ENCODE measurements at places on chromosomes 2 and 18.

DNA sequence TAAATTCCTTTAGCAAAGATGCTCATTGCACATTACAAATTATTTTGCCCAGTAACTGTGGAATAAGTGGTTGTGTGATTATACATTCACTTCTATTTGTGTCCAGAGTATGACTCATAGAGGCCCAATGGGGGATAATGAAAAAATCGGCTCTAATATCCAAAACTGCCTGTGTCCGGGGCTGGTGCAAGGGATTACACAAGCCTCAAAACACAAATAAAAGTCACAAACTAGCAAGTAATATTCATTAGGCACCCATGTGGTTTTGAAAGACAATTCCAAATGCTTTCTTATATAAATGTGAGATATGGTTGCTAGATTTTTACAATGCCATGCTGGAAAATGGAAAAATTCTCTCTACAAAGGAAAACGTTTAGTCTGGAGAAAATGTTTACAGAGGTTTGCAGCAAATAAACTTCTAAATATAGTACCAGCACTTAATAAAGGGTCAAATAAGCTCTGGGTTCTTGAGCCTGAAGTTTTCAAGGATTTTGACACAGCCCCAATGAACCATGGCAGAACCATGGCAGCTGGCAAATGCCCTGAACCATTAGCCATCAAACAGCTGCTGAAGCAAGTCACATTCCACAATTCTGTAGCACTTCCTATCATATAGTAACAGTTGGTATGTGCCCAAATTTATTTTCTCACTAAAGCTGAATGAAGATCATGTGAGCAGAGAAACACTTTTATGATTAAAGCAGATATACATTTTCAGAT is 40.5 kb downstream of the IRS1 start:
- peak; percentile 41 for DNase-seq

DNA sequence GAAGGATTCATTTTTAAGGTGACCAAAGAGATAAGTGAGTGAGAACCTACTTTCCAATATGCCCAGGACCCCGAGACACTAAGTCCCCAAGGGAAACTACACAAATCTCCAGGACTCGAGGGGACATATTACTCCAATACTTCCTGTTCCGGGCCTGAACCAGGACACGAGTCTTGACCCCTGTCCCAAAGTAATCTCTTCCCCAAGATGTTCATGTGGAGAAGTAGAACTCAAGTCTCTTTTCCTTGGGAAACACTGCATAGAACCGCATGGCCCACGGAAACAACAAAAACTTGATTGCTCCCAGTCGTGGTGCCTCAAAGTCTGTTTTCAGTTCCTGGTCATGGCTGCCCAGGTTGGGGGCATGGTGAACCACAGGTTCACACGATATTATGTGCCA is 87.2 kb upstream of the ZEB2 start:
- DNase-seq = no peak

DNA sequence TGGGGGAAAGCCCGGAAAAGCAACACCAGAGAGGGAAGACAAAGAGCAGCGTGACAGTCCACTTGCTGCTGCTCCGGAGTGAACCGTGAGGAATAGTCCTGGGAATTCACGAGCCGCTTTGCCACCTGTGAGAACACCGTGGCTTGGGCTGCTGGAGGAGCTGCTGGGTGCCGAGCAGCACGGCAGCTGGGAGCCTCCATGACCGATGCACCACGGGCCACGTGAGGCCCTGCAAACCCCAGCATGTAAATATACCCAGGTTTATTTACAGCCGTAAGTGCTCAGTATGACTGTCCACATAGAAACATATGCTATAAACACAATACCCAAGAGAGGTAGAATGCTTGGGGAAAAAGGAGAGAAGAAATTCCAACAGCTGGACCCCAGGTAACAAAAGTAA is 65.1 kb downstream of the SMIM21 start:
- no peak for DNase-seq

- DNase-seq = no peak
Measured at GRCh38 chr18:31619291-31619690, 27.6 kb downstream of the TTR start.

- no peak for DNase-seq
Measured at GRCh38 chr2:201396595-201396994, 39.5 kb upstream of the FLACC1 start.

- DNase-seq = no peak
Measured at GRCh38 chr2:168964251-168964807, 63.2 kb downstream of the G6PC2 start.
